Activated naive CD4-positive, alpha-beta T cell (primary cell): ENCODE measurements at places on chromosomes 7 and 10.

- no peak for DNase-seq
These were observed 13.5 kb downstream of the HERPUD2 start for GRCh38 chr7:35681231-35682029.

- DNase-seq, result no peak
These were observed 26.7 kb upstream of the CDCA7L start for GRCh38 chr7:21972397-21972784.

DNA sequence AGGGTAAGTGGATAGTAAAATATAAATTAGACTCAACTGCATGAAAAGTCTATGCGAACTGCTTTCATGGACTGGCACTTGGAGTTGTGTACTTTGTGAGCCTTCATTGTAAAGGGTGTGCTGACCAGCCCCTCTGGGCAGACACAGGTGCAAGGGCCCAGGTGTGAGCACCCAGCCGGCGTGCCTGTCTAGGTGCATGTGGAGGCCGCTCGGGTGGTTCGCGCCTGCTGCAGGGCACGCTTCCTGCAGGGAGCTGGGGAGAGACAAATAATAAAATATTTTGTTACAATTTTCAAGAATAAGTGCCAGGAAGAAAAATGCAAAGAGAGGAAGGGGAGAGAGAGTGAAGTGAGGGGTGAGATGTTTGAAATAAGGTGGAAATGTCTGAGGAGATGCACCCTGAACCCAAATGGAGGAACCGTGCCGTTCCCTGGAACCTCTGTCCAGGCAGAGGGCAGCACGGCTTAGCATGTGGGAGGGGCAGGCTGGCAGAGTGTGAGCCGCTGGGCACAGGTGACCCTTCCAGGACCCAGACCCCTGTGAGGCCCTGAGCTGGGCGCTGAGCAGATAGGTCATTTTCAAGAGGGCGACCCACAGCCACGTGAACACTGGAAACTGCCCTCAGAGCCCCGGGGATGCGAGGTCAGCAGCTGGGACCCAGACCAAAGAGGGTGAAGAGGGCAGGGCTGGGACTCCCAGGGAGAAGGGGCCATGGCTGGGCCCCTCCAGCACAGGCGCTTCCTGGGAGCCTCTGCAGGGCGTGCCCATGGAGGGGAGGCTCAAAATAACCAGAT, 28.7 kb downstream of the RNF32 start:
- no peak for DNase-seq

- no peak for DNase-seq
These were observed 458.3 kb downstream of the PTPRN2 start for GRCh38 chr7:158129037-158130022.

DNA sequence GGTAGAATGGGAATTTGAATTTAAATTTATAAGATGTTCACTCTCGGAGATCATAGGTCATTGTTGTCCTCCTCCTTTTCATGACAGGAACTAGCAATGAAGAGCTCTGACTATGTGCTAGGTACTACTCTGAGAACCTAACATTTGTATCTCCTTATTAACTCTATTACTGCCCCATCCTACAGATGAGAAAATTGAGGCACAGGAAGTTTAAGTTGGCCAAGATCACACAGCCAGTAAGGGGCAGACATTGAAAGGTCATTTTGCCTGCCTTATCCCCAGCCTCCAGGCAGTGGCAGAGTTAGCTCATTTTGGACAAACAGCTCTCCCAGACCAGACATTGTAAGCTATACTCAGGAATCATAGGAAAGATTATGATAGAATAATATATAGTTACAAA, 6.0 kb downstream of the SRGN start:
- DNase-seq, result no peak

DNA sequence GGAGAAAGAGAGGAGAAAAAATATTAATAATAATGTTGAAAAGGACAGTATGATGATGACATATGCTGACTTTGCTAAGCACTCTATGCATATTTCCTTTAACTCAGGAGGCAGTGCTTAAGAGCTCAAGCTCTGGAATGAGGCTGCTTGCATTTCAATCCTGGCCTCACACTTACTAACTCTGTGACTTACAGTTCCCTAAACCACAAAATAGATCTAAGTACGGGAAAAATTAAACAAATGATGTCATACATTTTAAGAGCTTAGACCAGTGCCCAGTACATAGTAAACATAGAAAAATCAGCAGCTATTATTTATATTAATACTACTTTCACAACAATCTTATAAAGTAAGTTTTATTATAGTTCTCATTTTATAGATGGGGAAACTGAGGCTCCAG, 61.3 kb downstream of the GFRA1 start:
- DNase-seq, result no peak

GRCh38 chr7:51303142-51303525, 13.5 kb downstream of the COBL start:
- no peak for DNase-seq

DNA sequence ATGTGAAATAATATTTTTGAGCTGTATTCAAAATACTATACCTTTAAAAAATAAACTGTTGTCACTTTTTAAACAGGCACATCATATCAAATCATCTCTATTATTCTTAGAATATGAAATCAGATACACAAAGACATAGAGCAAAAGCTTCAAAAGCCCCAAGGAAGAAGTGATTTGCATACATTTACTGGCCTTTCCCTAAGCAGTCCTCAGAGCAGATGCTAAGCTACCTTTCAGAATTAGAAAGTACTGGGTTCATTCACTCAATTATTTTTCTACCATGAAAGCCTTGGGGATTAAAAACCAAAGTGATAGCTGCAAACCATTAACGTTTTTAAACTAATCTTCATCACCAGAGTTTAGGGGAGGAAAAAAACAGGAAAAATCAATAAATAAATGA, 55.8 kb upstream of the RNF148 start:
- no peak for DNase-seq

GRCh38 chr10:60871215-60871614, 72.8 kb downstream of the RHOBTB1 start:
- no peak for DNase-seq

DNA sequence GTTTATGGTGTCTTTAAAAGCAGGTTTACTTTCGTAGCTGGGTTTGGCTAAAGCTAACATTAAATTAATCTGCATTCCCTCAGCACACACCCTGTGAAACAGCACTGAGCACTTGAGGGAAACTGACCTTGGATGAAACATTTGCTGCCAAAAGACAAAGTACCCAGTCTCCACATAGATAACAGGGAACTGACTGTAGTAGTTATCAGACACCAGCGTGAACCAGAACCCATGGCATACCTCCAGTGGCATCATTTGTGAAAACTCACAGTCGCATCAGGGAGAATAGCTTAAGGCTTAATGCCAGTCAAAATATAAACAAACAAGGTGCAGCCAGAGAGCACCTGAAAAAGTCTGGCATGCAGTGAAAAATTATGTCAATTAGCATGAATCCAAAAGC, 357.8 kb upstream of the C7orf33 start:
- DNase-seq, result no peak

DNA sequence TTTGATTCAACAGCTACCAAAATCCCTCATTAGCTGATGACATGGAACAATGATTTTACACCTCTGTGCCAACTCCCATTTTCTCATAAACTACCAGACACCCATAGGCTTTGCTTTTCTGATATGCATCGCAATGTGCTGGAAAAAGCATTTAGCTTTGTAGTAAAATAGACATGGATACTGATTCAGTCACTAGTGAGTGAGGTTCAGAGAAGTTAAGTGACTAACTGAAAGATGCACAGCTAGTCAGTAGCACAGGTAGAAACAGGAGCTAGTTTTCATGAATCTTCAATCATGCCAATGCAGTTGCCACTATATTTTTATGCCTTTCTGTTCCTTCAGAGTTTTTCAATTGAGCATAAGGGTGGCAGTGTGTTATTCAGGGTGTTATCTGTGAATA, 38.7 kb downstream of the PRKG1 start:
- no peak for DNase-seq

GRCh38 chr7:131425992-131426391, 98.3 kb downstream of the MKLN1 start:
- DNase-seq, result no peak

- DNase-seq, result no peak
These were observed 1149.2 kb upstream of the CELF2 start for GRCh38 chr10:9868499-9868898.

DNA sequence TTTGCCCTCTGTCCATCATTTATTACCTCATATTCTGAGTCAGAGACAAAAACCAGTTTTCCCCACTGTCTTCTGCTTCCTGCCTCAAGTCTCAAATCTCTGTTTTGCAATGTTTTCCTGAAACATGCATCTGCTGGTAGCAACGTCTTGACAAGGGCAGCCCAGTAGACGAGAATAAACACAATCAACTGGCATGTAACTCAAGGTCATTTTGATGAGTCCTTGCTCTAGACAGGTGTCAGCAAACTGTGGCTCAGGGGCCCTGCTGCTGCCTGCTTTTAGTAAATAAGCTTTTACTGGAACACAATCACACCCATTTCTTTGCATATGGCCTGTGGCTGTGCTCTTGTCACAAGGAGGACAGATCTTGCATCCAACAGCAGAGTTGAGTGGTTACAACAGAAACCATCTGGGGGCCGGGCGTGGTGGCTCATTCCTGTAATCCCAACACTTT, 59.8 kb downstream of the ITIH5 start:
- DNase-seq, result no peak

DNA sequence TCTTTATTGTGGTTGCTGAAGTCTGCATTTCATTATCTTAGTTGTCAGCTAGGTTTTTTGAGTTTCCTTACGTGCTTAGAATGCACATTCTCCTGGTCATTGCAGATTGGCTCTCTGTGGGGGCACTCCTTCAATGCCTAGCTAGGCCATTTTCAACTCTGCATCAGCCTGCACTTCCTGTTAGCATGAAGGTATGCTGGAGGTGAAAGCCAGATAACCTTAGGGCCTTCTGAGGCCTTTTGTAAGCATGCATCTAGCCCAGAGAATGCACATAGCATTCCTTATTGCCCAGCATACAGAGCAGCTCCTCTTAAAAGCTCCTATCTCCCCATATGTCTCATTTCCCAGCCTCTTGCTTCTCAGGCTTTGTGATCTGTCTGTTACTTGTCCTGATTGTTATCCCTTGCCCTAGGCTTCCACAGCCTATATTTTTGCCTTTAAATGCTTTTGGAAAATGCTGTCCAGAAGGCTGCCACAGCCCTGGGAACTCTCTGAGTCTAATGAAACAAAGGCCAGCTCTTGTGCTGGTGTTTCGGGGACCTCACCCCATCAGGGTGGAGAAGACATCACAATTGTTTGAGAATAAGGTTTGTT, 108.1 kb upstream of the IGFBP3 start:
- DNase-seq, result no peak

GRCh38 chr7:88254721-88255424, 35.0 kb upstream of the SRI start:
- DNase-seq, result no peak

- no peak for DNase-seq
These were observed 697.8 kb downstream of the NRG3 start for GRCh38 chr10:82572744-82573143.

DNA sequence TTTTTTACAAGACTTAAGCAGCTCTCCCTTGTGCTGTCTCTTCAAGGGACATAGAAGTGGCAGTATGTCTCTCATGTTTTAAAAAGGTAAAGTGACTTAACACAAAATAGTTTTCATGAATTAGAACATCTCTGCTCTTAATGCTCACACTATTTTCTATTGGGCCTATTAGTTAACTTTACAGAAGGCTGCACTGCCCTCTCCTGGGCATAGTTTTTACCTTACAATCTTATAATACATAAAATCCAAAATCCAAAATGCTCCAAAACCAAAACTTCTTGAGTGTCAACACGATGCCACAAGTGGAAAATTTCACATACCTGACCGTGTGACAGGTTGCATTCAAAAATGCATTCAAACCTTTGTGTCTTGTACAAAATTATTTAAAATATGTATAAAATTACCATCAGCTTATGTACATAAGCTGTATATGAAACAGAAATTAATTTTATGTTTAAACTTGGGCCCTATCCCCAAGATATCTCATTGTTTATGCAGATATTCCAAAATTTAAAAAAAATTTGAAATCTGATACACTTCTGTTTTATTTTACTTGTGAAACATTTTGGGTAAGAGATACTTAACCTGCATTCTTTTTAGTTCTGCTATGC, 25.8 kb downstream of the TES start:
- DNase-seq, result no peak
